ENCODE measurements at places on chromosomes 11 and 22.

DNA sequence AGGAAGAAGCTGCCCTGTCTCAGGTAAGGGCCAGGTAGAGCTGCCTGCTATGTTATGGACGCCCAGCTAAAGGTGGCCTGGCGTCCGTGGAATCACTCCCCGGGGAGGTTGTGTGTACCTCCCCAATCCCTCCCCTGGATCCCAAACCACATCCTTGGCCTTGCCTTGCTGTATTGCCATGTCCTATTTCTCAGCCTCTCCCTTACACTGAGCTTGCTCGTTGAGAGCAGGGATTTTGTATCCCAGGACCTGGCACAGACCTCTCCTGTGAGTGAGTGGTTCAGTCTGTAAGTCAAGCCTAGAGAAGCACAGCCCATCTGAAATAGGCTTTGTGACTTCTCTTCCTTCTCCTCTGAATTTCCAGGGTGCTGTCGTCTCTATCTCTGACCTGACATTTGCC lies 53.9 kb downstream of the TRAF6 start:
- no peak for DNase-seq

- no peak for DNase-seq
These were observed 32.2 kb downstream of the C2CD3 start for GRCh38 chr11:74138572-74138971.

DNA sequence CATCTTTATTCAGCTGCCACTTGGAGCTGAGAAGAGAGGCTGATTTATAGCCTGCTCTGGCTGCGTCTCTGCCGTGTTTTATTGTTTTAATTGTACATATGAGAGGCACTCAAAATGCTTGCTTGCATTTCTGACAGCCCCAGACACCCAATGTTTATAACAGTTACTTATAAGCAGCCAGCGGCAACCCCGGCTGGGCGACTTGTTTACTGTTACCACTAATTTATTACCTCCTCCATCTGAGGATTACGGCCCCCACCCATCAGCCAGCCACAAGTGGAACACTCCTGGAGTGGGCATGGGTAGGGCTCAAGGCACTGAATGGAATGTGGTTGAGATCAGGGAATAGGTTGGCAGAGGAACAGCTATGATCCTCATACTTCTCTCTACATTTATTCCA lies 61.2 kb downstream of the CLPB start:
- no peak for DNase-seq

DNA sequence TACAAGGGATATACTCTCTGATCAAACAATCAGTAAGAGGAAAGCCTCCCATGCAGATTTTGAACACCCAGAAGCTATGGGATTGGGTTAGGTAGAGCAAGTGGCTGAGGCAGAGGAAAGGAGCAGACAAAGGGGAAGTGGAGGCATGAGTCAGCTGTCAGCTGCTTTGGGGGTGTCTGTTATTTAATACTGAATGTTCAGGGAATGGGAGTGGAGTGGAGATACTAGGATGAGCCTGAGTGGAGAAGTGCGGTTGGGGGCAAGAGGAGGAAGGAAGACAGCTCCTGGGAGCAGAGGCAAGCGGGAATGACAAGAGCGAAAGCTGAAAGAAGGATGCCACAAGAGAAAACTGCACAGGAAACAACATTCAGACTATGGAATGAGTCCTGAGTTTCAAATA lies 22.7 kb upstream of the TMPRSS5 start:
- no peak for DNase-seq

GRCh38 chr11:7612056-7612660 lies 61.1 kb downstream of the CYB5R2 start:
- DNase-seq, result no peak

GRCh38 chr11:69877235-69877634 lies 58.0 kb upstream of the FGF3 start:
- no peak for DNase-seq

DNA sequence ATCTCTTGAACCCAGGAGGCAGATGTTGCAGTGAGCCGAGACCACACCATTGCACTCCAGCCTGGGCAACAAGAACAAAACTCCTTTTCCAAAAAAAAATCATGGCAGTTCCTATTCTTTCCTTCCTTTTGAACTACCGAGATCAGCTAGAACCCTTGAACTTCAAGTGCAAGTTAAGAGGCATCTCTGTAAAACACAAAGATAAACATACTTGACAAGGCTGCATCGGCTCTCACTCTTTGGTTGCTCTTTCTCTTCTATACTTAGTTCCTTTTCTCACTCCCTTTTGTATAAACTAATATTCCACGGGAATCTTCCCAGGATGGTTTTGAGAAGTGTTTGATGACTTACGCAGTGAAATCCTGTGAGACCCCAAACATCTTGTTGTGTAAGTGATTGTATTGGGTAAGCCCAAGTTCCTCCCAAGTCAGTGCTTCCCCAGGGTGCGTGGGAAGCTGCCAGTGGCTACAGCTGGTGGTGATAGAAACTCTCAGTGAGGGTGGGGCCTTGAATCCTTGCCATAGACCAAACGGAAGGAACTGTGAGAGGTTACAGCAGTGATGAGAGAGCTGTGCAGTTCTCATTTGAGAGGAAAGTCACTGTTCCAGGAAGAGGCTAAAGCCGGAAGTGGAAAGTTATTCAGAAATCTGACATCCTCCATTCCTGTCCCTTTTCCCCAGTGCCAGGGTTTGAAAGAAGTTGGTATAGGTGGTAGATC lies 24.1 kb upstream of the CDC42EP2 start:
- no peak for DNase-seq

- peak; percentile 72 for DNase-seq
These were observed 56.7 kb upstream of the CRTAM start for GRCh38 chr11:122781378-122782195.

GRCh38 chr22:37063431-37064420 lies 12.2 kb downstream of the KCTD17 start:
- DNase-seq, result no peak

- DNase-seq, result no peak
These were observed 18.9 kb upstream of the KCTD14 start for GRCh38 chr11:78041843-78042440.

- DNase-seq, result no peak
These were observed 72.4 kb upstream of the BIRC3 start for GRCh38 chr11:102244681-102245409.

GRCh38 chr22:28032861-28033260 lies 113.8 kb upstream of the PITPNB start:
- no peak for DNase-seq

DNA sequence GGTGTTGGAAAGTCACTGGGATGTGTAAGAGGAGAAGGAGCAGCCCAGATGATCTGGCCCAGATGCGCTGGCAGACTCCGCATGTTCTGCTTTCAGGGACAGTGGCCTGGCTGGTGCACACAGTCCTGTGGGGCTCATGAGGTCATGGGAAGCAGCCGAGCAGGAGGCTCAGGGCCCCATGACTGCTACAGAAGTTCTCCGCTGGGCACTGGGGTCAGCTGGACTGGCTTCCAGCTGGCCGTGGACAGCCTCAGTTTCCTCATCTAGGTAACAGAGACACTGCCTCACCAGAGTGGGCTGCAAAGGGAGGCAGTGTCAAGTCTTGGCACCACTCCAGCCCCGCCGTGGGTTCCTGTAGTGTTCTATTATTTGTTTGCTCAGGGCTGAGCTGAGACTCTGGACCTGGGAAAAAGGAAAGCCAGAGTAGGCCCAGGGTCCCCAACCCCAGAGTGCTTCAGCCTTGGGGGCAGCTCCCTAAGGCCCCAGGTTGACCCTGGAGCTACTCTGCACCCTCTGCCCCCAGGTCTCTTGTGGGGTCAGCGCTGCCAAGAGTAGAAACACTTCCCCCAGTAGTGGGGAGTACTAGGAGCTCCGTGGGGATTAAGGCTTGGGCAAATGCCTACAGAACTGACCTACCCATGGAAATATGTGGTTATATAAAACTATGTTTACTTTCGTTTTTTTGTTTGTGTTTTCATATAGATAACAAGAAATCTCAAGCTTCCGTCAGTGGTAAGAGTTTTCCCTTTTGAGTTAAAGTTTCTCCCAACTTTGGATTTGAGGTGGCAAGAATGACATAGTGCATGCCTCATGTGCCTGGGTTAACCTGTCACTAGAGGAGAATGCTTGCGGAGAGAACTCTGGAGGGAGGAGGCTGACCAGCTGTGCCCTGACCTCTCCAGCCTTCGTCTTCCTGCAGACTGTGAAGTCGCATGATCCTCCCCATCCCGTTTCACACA lies 45.3 kb downstream of the MED15 start:
- DNase-seq, result no peak

DNA sequence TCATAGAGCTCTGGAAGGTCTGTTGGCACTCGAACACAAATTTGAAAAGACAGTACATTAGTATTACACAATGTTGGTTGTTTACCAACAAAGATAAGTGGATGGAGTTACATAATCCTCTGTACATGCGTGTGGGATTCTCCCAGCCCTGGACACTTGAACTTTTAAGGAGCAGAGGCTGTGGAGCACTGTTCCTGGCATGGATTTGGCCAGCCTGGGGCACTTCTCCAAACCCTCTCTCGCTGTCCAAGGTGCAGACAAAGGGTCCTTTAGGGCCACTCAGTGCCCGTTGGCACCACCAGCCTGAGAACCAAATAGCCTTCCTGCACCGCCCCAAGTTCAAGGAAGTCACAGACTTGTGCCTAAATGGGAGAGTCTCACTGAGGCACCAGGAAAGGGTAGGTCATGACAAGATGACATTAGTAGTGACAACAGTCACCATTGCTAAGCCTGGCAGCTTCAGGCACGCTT lies 1.6 kb upstream of the ANO1 start:
- DNase-seq, result peak; percentile 7

GRCh38 chr11:133995066-133995465 lies 38.3 kb upstream of the IGSF9B start:
- DNase-seq, result no peak

GRCh38 chr11:122632181-122632824 lies 23.2 kb upstream of the UBASH3B start:
- no peak for DNase-seq

DNA sequence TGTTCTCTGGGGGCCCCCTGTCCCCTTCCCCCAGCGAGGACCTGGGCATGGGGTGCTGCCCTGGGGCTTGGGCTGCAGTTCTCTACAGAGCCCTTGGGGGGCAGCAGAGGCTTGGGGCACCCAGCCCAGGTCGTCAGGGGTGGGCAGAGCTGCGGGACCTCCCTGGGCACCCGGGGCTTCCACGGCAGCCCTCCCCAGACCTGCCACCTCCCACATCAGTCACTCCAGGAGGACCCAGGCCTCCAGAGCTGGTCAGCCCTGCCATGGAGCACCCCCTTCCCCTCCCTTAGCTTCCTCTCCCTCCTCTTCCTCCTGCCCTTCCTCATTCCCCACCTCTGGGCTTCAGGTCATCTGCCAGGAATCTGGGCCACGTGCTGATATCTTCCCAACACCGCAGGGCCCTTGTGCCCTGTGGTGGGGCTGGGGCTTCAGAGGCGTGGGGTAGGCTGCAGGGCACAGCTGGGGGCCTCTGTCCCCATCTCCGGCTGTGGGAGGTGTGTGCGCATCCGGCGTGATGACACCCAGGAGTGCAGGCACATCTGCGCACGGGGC lies 5.8 kb downstream of the TSPAN4 start:
- peak; percentile 80 for DNase-seq

GRCh38 chr11:117083011-117083935 lies 15.0 kb downstream of the SIK3 start:
- no peak for DNase-seq

DNA sequence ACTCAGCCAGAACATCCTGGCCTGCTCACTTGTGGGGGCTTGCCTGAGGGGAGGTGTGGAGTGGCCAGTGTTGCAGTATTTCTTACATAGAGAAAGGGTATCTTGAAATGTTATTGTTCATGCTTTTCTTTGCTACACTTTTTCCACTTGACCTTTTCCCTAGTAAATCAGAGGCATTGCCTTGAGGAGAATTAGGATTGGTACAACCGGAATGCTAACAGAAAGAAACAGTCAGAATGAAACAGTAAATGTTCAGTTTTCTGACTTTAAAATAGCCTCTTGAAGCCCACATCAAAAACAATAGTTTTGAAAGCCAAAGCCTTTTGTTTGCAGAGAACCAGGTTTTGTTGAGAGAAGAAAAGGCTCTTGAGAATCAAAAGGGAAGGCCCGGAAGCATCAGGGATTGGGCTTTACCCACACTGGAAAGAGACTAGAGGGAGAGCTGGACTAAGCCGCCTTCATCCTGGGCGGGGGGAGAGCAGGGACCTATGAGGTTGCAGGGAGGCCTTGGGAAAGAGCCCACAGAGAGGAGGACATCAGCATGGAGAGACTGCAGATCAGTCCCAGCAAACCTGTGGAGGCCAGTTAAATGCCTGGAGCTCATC lies 12.4 kb downstream of the ADM start:
- no peak for DNase-seq

DNA sequence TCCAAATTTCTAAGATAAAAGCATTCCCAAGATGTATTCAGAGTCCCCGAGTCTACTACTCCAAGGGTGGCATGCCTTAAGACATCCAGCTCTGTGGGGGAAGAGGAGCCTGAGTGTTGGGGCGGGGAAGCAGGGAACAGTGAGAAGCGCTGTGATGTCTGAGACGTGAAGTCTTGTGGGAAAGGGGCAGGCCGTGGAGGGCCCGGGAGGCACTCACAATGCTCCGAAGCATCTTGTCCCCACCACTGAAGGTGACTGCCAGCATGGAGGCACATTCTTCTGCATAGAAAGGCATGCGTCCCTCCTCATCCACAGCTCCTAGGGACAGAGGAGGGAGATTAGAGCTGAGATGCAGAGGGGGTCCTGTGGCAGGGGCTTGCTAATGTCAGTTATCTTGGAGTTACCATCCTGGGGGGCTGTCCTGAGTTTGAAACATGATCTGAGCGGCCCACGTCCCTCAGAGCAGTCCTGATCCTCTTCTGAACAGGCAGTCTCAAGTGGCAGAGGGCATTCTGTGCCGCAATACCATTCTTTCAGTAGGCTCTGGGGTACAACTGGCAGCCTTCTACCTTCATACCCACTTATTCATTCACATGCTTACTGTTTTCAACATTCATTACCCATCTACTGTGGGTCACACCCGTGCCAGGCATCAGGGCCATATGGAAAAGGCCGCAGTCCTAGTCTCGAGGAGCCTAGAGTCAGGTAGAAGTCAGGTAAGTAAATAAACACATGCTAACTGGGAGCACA lies 8.7 kb downstream of the PCSK7 start:
- DNase-seq, result peak; percentile 14

GRCh38 chr11:61815790-61816735 lies 740 bp downstream of the FADS1 start:
- peak; percentile 74 for DNase-seq

GRCh38 chr22:47193606-47194329 lies 431.3 kb downstream of the TBC1D22A start:
- no peak for DNase-seq

DNA sequence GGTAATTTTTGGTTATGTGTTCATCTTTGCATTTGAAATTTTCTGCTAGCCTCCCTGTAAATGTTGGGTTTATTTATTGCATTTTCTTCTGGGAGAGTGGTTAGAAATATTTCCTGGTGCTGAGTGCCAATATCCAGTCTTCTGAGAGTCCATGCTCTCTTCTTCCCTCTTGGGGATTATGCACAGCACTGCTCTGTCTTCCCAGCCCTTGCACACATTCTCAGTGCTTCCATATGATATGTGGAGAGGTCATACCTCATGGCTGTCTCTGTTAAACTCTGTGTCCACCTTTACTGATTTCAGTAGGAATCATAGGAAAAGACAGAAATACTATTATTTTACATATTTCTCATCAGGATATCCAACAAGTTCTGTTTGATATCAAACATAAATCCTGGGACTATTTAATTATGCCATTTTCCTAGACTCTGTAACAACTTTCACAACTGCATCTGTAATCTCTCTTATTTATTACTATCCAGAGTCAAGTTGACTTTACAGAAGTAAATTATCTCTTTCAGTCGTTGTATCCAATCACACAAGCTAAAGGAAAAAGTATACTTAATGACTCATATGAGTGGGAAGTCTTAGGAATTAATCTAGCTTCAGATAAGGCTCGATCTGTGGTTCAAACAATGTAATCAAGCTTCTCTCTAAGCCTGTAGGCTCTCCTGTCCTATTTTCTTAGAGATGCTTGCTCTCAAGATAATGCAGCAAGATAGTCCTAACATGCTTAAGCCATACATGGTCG lies 2.7 kb upstream of the NXPE1 start:
- DNase-seq, result no peak

All from activated naive CD8-positive, alpha-beta T cell treated with anti-CD3 and anti-CD28 coated beads, Interleukin-2, amount 10 ng/mL, durations not matched to agents 7 days and 5 days (primary cell).